Colonic mucosa (tissue), 4 donors: ENCODE measurements at places on chromosomes 12 and 14. TPM values are rescaled to one million over a fixed set of nuclear protein-coding genes. Genes with fewer than 3 reads are reported as not detected.

GRCh38 chr14:100666403-100666802, 60.3 kb upstream of the DLK1 start:
- no peak for DNase-seq

DNA sequence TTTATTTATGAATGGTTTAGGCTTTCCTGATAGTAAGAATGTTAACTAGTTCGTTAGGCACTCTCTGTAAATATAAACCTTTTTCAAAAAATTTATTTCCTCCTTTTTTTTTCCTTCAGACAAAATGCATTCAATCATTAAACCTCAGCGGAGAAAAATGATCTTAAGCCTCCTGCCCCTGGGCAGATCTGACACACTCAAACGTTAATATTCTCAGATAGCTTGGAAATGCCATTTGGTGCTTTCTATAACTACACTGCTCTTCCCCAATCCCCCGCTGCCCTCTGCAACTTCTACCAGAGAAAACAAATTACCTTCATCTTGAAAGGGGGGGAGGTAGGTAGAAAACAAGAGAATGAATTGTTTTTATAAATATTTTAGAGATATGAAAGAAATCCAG, 521.2 kb downstream of the MED13L start:
- DNase-seq, result no peak

Gene TRPV4
- 0.32 TPM for total RNA-seq

Gene IQSEC3
- not detected for total RNA-seq

DNA sequence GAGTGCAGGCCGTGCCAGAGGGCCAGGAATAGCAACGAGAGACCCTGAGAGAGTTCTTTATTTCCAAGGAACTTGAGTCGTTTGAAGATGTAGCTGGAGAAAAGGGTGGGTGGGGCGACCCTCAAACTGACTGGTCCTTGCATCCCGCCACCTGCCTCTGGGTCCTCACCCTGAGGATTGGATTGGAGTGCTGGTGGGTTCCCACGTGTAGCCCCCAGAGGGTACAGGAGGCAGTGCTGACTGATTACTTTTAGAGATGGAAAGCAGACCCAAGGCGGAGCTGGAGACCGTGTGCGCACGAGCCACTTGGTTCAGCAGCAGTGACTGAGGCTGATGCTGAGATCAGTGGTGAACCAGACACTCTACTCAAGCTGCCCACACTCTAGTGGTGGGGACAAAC, 6.9 kb downstream of the EMG1 start:
- DNase-seq, result no peak

DNA sequence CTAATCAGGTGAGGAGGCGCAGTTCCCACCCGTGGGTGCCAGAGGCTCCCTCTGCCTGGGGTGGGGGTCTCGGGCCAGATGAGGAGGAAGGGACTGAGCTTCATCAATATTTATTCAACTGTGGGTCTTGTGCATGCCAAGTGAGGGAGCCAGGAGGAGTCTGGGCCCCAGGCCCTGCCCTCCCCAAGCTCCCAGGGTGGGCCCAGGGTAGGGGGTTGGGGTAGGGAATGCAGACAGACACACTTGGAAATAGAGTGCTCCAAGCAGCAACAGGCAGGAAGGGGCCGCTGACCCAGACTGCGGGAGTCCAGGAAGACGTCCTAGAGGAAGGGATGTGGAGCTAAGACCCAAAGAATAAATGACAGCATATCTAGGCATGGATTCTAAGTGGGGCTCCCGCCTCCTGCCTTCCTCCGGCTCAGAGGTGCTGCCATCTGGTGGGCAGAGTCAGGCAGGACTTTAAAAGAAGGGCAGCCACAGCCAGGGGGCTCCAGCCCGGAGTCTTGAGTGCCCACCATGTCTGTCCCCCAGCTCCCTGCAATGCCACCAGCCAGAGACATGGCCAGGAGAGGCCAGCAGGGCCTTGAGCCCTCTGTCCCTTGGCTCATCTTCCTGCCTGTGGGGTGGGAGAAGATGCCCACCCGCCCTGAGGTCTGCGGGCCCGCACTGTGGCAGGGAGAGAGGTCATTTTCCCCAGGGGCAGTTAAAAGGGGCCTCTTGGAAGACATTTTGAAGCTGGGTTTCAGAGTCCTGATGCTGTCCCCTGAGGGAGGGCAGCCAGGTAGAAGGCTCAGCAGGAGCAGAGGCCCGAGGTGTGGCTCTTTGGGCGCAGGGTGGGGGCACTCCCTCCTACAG, 70.1 kb downstream of the PHETA1 start:
- DNase-seq, result peak; percentile 32

- no peak for DNase-seq
Observed at GRCh38 chr14:92863286-92864080, 59.5 kb upstream of the CHGA start.

Gene ADAMTS20
- total RNA-seq, result not detected
